NCI-H2029 treated with DMSO at 0.1 percent for 48 hours (cell line): ENCODE measurements at places on chromosomes 6 and 20.

GRCh38 chr6:28978959-28979561 lies 26.1 kb downstream of the ZNF311 start:
- no peak for DNase-seq

- no peak for DNase-seq
Observed at GRCh38 chr20:56431471-56431870, 19.4 kb downstream of the CASS4 start.

- DNase-seq = no peak
Observed at GRCh38 chr6:165726290-165726875, 63.3 kb upstream of the PDE10A start.

DNA sequence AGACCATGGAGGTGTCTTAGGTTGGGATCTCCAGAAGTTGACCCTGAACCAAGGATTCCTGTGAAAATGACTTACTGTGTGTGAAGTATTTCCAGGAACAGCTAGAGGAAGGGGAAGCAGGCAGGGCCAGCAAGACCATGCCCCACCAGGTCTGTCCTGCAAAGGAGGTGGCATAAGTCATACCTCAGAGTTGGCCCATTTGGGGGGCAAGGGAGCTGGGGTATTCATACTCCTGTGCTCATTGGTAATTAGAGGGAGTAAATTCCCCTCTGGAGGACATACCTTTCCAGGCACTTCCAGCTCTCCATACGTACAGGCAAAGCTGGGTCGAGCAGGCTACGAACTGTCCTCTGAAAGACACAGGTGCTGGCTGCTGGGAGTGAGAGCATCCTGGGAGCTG lies 72.4 kb downstream of the STK35 start:
- DNase-seq = no peak

DNA sequence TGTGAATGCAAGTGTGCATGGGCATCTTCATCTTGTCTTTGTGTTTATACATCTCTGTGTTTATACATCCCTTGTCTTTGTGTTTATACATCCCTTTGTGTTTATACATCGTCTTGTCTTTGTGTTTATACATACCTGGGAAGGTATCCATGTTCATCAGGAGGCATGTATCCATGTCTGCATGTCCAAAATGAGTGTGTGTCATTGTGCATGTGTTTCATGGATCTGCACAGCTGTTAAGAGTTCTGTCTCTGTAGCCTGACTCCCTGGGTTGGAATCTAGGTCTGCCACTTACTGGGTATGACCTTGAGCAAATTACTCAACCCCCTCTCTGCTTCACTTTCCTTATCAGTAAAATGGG lies 50.1 kb upstream of the SIRPA start:
- DNase-seq = no peak

DNA sequence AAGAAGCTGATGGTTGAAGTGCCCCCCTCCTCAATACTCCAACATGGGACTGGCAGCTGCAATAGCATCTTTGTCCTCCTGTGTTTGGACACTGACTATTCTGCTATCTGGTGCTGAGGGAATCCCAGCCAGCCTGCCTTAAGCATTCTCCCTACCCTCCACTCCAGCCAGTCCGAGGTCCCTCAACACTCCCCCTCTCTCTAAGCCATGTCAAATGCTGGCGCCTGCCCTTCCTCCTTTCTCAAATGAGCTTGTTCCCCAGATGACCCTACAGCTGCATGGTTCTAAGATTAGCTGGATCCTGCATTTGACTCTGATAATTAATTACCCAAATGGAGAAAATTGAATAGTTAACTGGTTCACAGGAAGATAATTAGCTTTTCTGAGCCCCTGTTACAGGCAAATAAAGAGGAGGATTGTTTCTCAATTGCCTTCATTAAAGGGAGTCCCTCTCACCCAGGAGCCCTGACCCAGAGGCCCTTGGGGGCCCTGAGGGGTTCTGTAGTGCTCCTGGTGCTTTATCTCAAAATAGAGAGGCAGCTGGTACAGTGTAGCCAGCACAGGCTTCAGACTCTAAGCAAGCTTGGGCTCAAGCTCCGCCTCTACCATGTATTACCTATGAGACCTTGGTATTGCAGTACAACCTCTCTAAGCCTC lies 37.9 kb upstream of the CHD6 start:
- no peak for DNase-seq

DNA sequence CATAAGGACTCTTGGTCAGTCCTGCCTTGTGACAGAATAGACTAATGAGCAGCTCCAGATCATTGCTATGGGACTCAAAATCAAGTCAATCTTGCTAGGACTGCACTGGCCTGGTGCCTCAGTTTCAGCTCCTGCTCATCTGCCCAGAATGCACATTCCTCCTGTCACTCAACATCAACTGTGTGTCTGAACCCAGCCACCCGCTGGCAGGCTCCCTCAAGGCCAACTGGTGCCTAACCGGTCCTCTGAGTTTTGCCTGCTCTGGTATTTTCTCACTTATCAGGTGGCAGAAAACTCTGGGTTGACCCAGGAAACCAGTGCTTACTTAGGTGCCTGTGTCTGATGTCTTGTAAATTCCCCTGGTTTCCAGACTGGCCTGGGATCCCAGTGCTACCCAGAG lies 297.7 kb downstream of the DHX35 start:
- DNase-seq = no peak
